ENCODE measurements at places on chromosomes 2 and 18.

DNA sequence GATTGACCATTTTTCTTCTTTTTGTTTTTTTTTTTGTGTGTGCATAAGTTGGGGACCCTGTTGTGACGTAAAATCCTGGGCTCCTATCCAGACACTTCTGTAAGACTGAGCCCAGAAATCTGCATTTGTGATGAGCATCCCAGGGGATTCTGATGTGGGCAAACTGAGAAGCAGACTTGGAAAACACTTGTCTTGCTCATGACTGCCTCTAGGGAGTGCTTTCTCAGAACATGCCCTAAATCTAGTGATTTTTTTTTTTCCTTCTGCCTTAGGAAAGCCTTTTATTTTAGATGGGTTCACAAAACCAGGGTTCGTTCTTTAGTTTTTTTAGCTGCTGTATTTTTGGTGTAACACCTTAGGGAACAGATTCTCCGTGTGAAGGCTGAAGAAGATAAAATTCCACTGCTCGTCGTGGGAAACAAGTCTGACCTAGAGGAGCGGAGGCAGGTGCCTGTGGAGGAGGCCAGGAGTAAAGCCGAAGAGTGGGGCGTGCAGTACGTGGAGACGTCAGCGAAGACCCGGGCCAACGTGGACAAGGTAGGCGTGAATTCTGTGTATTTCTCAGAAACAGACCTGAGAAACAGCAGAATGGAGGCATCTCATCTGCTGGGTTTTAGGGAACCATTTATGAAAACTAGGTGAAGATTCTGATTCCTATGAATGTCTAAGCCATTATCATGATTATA lies 36.7 kb downstream of the RALB start:
- no peak for DNase-seq

- DNase-seq, result no peak
These were observed 123.9 kb downstream of the ZFP36L2 start for GRCh38 chr2:43102366-43103092.

DNA sequence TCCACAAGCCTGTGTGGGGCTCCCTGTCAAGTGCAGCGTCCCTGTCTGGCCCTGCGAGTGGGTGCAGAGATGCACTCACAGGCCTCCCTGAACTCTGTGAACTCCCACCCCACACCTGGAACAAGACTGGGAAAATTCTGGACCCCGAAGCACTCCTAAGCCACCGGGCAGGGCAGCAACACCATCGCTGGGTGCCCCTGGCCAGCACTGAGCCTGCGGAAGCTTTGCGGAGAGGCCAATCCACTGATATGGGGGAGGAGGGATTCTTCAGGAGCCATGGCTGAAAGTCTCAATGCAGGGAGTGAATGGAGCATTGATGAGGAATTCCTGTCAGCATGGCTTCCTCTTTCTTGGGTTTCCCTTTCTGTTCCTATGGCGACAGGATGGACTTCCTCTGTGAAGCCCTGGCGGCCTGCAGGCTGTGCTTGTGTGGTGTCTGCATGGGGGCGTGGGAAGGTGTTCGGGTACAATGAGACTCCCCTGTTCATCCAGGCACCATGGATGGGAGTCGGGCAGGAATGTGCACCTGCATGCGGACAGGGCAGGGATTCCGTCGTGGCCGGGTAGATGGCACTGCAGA lies 15.1 kb downstream of the TRIB2 start:
- DNase-seq, result no peak

DNA sequence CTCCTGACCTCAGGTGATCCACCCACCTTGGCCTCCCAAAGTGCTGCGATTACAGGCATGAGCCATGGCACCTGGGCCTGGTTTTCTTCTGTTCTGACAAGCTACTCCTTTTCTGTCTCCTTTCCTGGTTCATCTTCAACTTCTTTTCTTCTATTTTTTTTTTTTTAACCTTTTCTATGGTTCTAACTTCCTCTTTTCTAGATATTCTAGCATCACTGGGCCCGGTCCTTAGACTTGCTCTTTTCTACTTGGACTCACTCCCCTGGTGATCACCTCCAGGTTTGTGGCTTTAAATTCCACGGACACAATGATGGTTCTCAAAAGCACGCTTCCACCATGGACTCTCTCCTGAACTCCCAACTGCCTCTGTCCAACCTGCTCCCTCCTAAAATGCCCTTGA lies 2.0 kb downstream of the EIF2AK2 start:
- peak; percentile 56 for DNase-seq

GRCh38 chr2:24558781-24559472 lies 67.9 kb downstream of the NCOA1 start:
- DNase-seq, result peak; percentile 24

GRCh38 chr2:8234253-8234652 lies 447.6 kb upstream of the ID2 start:
- peak; percentile 17 for DNase-seq

- DNase-seq, result no peak
These were observed 155.8 kb downstream of the ALPK2 start for GRCh38 chr18:58473071-58473470.

DNA sequence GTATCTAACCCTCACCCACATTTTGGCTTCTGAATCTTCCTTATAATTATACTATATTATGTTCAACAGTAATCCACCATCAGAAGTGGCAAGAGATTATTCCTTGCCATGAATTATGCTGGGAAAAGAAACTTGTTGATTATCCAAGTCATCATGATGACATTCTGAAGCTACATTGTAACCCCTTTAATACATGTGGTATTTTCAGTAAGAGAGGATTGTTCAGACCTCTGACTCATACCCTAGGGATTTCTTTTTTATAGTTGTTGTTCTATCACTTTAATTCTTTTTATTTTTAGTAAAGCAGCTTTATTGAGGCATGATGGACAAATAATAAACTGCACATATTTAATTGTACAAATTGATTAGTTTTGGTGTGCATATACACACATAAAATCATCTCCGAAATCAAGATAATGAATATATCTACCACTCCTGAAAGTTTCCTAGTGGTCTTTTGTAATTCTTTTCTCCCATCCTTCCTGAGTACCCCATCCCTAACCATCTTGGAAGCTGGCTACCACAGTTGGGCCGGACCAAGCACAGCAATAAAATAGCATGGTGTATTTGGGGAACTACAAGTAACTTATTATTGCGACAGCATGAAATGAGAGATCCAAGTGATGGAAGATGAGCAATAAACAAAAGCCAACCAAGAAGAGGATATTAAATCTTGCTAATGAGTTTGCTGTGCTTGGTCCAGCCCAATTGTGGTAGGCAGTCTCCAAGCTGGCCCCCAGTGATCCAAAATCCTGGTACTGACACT lies 159.9 kb downstream of the BARD1 start:
- no peak for DNase-seq

- peak; percentile 35 for DNase-seq
These were observed 491.0 kb downstream of the CDH2 start for GRCh38 chr18:27685807-27686412.

DNA sequence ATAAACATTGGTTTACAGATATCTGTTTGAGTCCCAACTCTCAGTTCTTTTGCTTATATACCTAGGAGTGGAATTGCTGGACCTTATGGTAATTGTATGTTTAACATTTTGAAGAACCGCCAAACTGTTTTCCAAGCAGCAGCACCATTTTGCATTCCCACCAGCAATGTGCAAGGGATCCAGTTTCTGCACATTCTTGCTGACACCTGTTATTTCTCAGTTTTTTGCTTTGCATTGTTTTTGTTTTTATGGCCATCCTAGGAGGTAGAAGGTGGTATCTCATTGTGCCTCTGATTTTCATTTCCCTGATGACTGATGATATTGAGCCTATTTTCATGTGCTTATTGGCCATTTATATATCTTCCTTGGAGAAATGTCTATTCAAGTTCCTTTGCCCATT lies 71.2 kb downstream of the MCFD2 start:
- DNase-seq, result no peak

GRCh38 chr2:49686897-49687442 lies 532.7 kb upstream of the FSHR start:
- DNase-seq, result no peak

DNA sequence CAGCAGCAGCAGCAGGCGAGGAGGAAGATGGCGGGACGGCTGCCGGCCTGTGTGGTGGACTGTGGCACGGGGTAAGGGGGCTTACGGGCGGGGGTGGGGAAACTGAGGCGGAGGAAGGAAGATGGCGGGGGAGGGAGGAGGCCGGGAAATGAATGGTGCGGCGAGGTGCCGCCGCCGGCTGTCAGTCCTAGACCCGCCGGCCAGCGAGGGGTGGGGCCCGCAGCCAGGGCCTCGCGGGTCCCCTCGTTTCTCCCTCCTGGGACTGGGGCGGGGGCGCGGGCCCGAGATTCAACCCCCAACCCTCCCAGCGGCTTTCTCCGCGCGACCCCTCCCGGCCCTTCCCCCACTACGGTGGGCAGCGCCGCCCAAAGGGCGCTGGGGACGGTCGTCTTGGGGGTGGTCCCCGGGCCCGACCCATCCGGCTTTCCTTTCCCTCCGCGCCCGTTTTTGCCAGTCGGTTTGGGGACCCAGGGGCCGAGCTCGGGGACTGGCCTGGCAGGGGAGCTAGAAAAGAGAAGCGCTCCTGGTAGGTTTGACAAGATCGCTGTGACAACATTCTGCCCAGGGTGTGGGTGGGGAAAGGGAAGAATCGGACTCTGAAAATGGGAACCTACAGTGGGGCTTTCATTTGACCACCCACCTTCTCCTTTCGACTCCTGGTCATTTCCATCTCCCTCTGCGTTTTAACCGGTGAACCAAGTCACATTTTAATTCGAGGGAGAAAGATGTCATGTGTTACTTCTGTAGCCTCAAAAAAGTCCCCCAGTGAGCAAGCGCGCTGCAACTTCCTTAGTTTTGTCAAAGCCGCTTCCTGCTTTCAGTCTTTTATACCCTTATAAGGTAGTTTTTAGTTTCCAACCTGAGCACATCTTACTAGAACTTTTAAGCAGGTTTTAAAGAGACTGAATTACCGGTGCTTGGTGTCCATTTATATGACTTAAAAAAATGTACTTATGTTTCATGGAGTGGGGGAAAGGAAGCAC lies 655 bp downstream of the ACTR3 start:
- peak; percentile 91 for DNase-seq

- DNase-seq, result no peak
These were observed 109.6 kb upstream of the FSIP2 start for GRCh38 chr2:185628985-185629384.

GRCh38 chr2:177520324-177520723 lies 127.8 kb downstream of the AGPS start:
- no peak for DNase-seq

DNA sequence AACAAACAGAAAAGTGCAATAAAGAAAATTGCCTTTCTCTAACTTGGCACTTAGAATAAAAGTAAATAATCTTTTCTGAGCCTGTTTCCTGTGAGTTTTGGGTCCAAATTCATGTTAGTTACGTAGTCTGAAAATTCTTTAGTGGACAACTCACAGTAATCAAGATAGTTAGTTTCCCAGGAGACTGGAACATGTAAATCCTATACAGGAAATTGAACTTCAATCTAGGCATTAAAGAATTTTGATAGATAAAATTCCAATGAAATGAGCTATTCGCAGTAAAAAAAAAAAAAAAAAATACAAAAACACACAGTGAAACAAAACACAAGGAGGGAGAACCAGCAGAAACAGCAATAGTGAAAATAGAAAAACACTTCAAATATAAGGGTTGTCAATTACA lies 83.8 kb upstream of the REG3G start:
- no peak for DNase-seq

GRCh38 chr2:54871457-54872107 lies 148.1 kb downstream of the EML6 start:
- peak; percentile 3 for DNase-seq

GRCh38 chr2:37376421-37377186 lies 32.2 kb downstream of the QPCT start:
- DNase-seq, result no peak

DNA sequence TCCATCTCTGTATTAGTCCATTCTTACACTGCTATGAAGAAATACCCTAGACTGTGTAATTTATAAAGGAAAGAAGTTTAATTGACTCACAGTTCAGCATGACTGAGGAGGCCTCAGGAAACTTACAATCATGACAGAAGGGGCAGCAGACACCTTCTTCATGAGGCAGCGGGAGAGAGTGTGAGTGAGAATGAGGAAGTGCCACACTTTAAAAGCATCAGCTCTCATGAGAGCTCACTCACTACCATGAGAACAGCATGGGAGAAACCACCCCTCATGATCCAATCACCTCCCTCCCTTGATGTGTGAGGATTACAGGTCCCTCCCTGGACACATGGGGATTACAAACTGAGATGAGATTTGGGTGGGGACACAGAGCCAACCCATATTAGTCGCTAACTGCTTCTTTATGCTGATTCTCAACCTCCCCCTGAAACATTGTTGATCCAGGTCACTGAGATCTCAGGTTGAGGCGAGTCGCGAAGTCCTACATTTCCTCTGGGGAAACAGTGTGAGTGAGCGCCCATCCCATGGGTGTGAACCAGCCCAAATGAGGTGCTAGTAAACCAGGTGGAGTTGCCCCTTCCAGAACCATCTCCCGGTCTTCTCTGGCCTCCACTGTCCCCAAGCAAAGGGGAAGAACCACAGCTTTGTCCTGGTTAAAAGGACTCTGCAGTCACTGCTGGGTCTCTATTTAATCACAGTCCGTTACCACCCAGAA lies 123.8 kb downstream of the CAPN13 start:
- peak; percentile 80 for DNase-seq

DNA sequence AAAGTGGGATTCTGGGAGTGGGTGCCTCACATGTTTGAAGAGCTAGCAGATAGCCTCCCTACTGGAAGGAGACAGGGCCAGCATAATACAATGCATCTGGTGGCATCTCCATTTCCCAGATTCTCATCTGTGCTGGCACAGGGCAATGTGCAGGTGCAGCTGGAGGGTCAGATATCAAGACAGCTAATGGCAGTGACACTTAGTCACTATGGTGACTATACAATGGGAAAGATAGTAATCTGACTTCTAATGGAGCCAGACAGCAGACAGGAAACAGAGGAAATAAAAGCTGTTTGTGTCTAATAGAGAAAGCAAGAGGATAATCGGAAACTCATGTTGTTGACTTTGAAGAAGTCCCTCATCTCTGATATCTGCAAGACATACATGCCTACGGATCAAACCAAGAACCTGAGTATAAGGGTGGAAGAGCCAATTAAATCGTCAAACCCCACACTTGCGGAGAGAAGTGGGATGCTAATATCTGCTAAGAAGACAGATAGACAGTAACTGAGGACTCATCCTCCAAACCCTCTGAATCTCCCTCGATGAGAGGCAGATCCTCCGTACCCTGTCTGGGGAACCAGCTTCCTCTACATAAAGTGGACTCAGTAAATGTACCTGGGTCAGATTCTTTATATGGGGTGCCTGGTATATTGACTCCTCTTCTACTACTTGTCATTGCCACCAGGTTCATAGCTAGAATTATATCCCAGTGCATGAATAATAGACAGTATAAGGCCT lies 692.7 kb downstream of the SOCS6 start:
- DNase-seq, result no peak

- peak; percentile 24 for DNase-seq
These were observed 45.6 kb upstream of the SELENOI start for GRCh38 chr2:26300234-26300925.

DNA sequence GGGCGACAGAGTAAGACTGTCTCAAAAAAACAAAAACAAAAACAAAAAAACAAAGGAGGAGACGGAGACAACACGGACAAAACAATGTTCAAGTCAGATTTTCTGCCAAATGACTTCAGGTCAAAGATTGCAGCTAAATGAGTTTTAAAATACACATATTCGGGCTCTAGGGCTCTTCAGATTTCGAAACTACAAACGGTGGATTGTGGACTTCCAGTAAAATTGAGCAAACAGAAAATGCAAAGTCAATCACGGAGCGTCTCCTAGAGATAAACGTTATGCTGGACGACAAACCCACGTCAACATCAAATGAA lies 558 bp downstream of the MRPS5 start:
- DNase-seq, result no peak

All from common myeloid progenitor, CD34-positive (primary cell).